ENCODE measurements at places on chromosomes 3 and 15. TPM values are rescaled to one million over a fixed set of nuclear protein-coding genes. Genes with fewer than 3 reads are reported as not detected.

DNA sequence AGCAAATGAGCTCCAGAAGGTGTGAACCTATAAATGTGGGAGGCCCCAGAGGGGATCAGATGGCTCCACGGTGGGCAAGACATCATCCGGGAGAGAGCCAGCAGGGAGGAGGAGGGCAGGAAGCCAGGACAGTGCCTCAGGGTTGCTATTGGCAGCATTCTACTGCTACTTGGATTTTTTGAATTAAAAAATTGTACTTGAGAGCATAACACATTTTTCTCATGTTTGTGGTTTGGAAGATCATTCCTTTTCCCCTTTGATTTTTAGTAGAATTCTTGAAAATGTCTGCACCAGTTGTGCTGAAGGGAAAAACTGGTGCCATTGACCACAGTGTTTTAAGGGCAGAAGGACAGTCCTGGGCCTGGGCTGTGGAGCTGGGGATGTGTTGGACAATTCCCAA is 59.2 kb downstream of the LYZL4 start:
- DNase-seq, result peak; percentile 62

DNA sequence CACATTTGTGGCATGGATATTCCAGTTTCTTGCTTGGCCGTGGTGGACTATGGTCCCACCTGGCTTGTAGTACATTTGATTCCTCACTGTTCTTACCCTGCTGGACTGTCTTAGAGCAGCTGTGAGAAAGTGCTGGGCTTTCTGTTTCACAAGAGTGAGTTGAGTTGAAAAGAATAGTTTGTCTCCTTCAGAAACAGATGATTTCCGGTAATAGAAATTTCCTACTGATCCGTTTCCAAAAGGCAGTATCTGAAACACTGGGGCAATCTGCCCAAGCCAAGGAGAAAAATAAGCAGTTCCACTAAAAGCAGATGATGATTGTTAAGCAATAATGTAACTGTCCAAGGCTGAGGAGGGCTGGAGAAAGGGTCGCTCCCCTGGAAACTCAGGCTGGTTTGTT is 96.0 kb downstream of the SUCLG2 start:
- DNase-seq, result peak; percentile 16

Gene DPPA4
- 0.15 TPM for polyA plus RNA-seq

Gene SIDT1
- not detected for polyA plus RNA-seq

GRCh38 chr3:156483426-156483825 is 71.5 kb downstream of the SSR3 start:
- DNase-seq, result peak; percentile 92

DNA sequence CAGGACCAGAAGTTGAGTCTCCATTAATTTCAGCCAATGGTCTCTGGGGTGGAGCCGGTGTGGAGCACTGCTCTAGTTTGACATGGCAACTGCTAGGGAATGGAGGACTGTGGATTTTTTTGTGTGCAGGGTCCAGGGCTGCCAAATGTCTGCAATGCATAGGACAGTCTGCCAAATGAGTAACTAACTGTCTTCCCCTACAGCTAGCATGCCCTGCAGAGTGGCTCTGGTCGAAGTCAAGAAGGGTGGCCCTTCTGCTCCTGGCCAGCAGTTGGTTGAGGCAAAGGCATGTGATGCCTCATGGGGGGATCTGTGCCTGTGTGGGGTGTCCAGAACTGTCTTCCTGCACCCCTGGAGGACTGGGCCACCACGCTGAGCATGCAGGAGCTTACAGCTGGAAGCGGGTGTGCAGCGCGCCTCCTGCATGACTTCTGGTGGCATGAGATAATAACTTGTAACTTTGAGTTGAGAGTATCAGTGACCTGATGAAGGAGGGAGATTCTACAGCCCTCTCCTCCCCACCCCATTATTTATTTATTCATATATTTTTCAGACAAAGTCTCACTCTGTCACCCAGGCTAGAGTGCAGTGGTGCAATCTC is 4.6 kb downstream of the TPRA1 start:
- DNase-seq, result peak; percentile 15

DNA sequence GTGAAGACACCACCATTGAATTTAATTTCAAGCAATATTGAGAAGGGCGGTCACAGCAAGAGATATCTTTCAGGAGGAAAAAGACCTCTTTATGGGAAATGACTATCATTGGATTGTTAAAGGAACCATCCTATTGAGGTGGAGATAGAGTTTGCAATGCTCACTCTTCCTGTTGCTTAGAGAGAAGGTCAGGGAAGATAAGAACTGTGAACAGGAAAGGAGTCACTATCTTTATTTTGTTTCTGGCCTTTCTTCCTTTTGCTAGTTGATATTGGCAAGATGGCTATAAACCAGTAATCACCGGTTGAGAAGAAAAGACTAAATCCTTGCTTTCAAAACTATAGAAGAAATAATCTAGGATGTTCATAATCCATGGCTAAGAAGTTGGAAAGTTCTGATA is 112.1 kb upstream of the TMEM108 start:
- no peak for DNase-seq

DNA sequence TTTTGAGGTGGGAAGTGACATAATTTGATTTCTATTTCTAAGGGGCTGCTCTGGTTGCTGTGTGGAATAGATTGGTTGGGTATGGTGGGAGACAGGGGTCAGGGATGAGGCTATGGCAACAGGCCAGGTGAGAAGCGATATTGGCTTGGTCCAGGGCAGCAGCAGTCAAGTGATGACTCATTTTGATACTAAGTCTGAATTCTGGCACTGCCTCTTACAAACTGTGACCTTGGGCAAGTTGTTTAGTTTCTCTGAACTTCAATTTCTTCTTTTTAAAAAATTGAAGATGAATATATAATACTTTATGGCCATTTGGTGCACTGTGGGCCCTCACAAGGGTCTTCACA is 40.4 kb upstream of the CLSTN2 start:
- DNase-seq, result no peak

Gene EEFSEC
- polyA plus RNA-seq, result 18.7 TPM

DNA sequence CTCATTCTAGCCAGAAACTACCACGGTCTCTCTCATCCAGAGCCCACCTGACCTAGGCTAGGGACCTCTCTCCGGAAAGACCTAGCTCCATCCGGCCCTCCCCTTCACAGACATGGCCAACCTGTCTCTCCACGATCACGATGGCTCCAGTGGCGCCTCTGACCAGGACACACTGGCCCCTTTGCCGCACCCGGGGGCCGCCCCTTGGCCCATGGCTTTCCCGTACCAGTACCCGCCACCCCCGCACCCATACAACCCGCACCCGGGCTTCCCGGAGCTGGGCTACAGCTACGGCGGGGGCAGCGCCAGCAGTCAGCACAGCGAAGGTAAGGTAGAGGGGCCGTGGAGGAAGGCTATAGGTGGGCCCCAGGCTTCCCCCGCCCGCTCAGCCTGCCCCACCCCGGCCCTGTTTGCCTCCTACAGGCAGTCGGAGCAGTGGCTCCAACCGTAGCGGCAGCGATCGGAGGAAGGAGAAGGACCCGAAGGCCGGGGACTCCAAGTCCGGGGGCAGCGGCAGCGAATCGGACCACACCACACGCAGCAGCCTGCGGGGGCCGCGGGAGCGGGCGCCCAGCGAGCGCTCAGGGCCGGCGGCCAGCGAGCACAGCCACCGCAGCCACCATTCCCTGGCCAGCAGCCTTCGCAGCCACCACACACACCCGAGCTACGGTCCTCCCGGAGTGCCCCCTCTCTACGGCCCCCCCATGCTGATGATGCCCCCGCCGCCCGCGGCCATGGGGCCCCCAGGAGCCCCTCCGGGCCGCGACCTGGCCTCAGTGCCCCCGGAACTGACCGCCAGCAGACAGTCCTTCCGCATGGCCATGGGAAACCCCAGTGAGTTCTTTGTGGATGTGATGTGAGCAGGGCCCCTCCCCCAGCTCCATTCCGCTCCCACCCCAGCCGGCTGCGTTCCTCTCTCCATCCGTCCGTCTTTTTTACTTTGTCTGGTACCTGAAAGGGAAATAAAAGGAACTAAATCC is 4.5 kb upstream of the AP2M1 start:
- no peak for DNase-seq

Gene HDC
- not detected for polyA plus RNA-seq

Gene CLSTN2
- polyA plus RNA-seq, result not detected

DNA sequence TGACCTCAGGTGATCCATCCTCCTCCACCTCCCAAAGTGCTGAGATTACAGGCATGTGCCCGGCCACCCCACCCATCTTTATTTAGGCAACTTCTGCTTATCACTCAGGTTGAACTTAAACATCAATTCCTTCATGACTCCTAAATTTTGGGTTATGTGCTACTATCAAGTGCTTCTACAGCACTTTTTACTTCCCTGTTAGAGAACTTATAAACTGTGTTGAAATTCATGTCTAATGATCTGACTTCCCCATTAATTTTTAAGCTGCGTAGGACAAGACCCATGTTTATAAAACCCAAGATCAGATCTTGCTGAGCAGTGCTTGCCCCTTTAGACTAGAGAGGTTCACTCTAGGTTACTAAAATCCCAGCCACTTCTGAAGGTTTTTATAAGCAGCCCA is 266.2 kb upstream of the TPRG1 start:
- DNase-seq, result no peak

- peak; percentile 75 for DNase-seq
These were observed 811 bp downstream of the C3orf52 start for GRCh38 chr3:112086875-112087524.

DNA sequence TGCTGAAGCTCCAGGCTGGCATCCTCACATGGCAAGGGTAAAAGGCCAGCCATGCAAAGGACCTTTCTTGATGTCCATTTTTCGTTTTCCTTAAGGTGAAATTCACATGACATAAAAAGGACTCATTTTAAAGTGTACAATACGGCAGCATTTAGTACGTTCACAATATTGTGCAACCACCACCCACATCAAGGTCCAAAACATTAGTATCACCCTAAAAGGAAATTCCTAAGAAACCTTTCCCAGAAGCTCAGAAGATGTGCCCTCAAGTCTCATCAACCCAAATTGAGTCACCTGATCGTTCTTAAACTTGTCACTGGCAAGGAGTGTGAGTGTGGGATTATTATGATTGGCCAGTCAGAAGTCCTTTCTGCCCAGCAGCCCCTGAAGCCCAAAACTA is 250.1 kb downstream of the TLE3 start:
- peak; percentile 43 for DNase-seq

Gene FBXO40
- not detected for polyA plus RNA-seq

Gene ARNT2
- 9.3 TPM for polyA plus RNA-seq

GRCh38 chr15:99232740-99233139 is 16.6 kb downstream of the TTC23 start:
- no peak for DNase-seq

GRCh38 chr3:40116478-40117177 is 192.9 kb upstream of the EIF1B start:
- peak; percentile 88 for DNase-seq

GRCh38 chr3:48034000-48034516 is 17.8 kb upstream of the MAP4 start:
- DNase-seq, result peak; percentile 82

- no peak for DNase-seq
These were observed 2.0 kb upstream of the TBL1XR1 start for GRCh38 chr3:177199206-177199760.

Gene TM4SF18
- not detected for polyA plus RNA-seq

- peak; percentile 58 for DNase-seq
These were observed 105.0 kb downstream of the LRRK1 start for GRCh38 chr15:101024073-101024695.

All from GM23248 (cell line).